ENCODE measurements at places on chromosomes 16 and 17.

- DNase-seq, result no peak
Measured at GRCh38 chr17:35344262-35344661, 29.2 kb downstream of the SLFN11 start.

- DNase-seq, result no peak
Measured at GRCh38 chr16:27725236-27726000, 175.5 kb downstream of the KATNIP start.

DNA sequence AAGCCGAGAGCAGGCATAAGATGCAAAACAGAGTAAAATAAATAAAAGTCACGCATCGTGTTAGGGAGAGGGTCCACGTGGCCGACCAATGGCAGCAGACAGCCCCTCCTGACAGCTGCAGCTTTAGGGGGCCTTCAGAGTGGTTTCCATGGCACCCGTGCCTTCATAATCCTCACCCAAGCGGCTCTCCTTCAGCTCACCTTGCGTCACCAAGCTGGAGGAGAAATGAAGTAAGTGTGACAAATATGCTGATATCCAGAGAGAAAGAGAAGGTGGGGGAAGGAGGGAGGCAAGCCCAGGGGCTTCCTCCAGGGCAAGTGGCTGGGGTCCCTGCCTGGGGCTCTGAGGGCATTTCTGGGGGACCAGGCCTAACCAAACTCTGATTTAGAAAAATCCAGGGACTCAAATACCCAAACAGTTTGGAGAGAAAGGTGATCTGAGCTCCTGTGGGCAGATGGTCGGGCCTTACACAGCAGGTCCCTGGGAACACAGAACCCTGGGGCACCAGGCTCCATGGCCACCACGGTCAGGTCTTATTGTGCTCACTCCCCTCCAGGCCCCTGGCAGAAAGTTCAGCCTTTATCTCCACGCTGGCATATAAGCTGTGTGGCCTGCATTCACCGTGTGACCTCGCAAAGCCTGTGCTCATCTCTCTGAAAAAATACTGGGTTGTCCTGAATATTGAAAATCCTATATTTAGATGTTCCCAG is 80.7 kb upstream of the TNRC6C start:
- no peak for DNase-seq

GRCh38 chr17:67281743-67282142 is 36.7 kb upstream of the HELZ start:
- DNase-seq, result no peak

DNA sequence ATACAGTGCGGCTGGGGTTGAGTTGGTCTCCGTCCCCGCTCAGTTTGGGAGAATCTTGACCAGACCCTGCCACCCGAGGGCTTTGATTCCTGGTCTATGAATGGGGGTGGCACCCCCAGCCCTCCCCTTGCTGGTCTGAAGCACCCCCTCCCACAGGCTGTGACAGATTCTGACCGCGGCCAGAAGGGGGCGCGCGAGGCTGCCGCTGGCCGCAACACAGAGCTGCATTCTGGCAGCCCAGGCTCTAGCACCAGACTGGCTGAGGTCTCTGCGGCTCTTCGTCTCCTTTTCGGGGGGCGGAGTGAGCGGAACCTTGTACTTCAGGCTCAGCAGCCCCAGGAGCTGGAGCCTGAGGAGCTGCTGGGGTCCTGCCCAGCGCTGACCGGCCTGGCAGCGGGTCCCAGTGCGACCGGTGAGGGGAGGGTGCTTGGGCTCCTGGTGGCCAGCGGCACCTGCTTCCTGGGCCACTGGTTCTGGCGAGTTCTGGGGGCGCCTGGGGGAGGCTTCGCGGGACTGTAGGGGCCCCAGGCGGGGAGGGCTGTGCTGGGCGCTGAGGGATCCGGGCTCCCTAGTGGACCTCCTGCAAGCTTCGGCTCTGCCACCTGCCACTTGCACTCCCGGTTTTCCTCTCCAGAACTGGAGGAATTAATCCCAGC is 1011.6 kb downstream of the KCNJ18 start:
- DNase-seq, result peak; percentile 1

- DNase-seq, result no peak
Measured at GRCh38 chr16:10941127-10941933, 938 bp downstream of the DEXI start.

- no peak for DNase-seq
Measured at GRCh38 chr17:82380860-82381702, 9.5 kb downstream of the UTS2R start.

- no peak for DNase-seq
Measured at GRCh38 chr16:3665508-3665907, 11.0 kb downstream of the DNASE1 start.

DNA sequence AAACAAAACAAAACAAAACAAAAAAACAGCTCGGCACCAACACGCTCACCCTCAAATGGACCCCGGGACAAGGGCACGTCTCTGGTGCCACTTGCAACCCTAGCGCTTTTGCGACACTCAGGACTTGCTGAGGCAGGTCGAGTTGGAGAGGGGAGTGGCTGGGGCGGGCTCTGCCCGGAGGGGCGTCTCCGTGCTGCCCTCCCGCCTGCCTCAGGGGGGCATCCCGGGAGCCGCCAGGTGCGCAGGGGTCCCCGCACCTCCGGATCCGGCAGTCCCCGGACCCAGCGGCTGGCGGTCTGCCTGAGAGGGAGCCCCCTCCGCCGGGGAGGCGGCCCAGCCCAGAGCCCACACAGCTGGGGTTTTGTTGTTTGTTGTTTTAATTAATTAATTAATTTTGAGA is at the start of gene SLC52A1:
Gene SLC52A1, minus strand, starts transcription at position 112 of the 400 bp plus-strand sequence. CDS start 820 bp downstream, outside the sequence.
- DNase-seq, result no peak

GRCh38 chr17:62619417-62620155 is 7.9 kb upstream of the MRC2 start:
- no peak for DNase-seq

GRCh38 chr17:73770115-73770848 is 126.0 kb upstream of the SDK2 start:
- no peak for DNase-seq

DNA sequence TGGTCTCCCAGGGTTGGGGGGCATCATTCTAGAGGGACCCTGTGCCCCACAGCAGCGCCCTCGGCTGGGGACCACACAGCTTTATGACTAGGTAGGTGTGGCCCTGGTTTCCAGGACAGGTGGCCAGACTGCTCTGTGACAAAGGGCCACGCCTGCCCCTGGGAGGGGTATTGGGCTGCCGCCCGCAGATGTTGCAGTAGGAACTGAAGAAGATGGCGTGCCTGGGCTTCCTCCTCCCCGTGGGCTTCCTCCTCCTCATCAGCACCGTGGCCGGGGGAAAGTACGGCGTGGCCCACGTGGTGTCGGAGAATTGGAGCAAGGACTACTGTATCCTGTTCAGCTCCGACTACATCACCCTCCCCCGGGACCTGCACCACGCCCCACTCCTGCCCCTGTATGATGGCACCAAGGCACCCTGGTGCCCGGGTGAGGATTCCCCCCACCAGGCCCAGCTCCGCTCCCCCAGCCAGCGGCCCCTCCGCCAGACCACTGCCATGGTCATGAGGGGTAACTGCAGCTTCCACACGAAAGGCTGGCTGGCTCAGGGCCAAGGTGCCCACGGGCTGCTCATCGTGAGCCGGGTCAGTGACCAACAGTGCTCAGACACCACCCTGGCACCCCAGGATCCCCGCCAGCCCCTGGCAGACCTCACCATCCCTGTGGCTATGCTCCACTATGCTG is at the start of gene SPPL2C:
Gene SPPL2C, plus strand, starts transcription at position 187 of the 681 bp plus-strand sequence. Its CDS starts 26 bp downstream, at position 213.
- DNase-seq, result no peak

GRCh38 chr16:2246301-2246885 is 5.0 kb downstream of the ECI1 start:
- DNase-seq, result no peak

DNA sequence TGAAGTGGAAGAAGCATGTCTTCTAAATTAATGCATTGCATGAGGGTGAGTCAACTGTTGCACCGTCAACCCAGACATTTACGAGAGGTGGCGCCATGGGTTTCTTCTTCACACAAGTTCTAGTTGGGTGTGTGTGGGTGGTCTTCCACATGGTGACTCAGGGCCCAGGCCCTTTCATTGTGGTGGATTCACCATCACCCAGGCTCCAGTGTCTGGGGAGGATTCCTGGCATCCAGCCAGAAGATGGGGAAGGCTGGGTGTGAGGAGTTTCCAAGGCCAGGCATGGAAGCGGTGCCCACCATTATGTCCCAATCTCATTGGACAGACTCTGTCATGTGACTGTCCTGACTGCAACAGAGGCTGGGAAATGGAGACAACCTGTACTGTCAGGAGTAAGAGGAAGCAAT is 21.4 kb upstream of the JPH3 start:
- no peak for DNase-seq

GRCh38 chr17:43694081-43694870 is 32.6 kb upstream of the MEOX1 start:
- DNase-seq, result peak; percentile 85

- no peak for DNase-seq
Measured at GRCh38 chr16:84446084-84446483, 58.4 kb downstream of the MEAK7 start.

DNA sequence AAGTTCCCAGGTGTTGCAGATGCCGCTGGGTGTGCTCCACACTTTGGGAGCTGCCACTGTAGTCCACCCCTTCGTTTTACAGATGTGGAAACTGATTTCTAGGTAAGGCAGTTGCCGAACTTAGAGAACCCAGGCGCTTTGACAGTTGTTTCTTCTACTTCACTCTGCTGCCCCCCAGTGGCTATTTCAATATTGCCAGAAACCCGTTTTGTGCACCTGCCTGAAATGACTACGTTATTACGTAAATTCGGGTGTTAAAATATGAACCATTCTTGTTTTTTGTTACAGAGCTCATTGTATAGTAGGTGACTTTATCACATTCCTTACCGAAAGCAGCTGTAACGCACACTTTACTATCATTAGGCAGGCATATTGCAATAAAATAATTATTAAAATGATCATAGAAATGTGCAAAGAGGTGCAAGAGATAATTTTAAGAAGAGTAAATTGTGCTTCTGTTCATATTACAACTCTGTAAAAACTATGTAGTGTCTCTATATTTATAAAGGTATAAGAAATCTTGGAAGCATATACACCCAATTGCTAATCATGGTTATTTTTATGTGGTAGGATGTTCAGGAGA is 44.9 kb downstream of the OTOA start:
- peak; percentile 90 for DNase-seq

GRCh38 chr17:13631529-13631928 is 29.8 kb upstream of the HS3ST3A1 start:
- DNase-seq, result no peak

- no peak for DNase-seq
Measured at GRCh38 chr17:50303051-50303450, 28.8 kb downstream of the TMEM92 start.

DNA sequence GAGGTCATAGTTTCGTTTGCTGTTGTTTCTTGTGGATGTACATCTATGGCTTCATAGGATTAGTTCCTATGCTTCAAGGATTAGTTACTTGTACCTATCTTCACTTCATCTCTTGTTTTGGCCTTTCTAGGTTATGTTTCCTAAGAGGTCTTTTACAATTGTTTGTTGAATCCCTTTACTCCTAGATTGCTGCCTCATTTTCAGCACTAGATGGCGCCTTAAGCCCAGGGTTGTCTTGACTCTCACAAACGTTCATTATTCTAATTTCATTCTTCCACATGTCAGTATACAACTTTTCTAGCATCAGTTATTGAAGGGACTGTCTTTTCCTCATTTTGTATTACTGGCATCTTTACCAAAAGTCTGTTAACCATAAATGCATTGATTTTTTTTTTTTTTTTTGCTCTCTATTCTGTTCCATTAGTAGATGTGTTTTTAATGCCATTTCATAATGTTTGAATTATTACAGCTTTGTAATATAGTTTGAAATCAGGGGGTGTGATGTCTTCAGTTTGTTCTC is 45.0 kb upstream of the NACA2 start:
- DNase-seq, result peak; percentile 71

DNA sequence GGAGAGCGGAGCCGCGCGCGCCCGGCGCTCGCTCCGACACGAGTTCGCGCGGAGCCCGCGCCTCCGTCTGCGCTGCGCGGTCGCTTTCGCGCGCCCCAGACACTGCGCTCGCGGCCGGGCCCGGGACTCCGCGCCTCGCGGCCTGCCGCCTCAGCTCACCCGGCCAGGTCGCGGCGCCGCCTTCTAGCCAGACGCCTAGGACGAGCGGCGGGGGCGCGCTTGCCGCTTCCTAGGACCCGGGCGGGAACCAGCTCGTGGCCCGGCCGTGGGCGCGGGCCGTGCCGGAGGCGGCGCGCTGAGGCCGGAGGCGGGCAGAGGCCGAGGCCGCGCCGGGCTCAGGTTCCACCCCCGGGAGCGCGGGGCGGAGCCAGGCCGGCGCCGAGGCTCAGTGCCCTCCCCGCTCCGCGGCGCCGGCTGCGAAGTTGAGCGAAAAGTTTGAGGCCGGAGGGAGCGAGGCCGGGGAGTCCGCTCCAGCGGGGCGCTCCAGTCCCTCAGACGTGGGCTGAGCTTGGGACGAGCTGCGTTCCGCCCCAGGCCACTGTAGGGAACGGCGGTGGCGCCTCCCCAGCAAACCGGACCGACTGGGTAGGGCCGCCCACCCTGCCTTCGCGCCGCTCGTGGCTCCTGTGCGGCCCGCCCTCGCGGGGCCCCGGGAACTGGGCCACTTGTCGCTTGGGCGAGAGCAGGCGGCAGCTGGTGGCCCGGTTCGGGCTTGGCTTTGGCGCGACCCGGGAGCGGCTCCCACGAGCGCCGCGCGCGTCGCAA is at the start of gene SPHK1:
Gene SPHK1, plus strand, starts transcription at position 388 of the 765 bp plus-strand sequence. CDS start 1,036 bp downstream, outside the sequence.
- DNase-seq, result peak; percentile 84

DNA sequence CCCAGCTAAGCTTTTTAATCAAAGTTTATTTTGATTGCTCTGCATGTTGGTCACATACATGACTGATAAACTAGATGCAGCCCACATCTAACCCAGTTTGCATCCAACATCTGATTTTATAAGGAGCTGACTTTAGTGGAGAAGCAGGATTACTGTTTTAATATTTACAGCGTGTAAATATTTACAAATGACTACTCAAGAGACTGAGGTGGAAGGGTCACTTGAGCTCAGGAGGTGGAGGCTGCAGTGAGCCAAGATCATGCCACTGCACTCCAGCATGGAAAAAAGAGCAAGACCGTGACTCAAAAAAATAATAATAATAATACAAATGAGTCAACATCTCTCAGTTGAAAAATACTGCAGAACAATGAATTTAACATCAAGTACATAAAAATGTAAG is 50.8 kb downstream of the PARN start:
- DNase-seq, result no peak

DNA sequence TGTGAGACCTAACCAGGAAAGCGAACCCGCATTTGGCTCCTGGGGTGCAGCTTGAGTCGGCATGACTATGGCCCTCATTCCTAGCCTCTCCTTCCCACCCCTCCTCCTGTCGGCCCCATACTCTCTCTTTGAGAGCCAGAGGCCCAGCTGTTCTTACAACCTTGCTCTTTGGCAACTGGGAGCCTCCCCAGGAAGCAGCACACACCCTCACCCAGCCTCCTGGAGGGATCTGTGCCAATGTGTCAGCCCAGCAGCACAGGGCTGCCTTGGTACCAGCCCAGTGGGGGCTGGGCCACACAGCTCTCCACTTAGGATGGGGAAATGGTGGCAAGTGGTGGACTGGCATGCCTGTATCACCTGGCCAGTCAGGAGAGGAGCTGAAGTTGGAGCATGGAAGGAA is 70.3 kb upstream of the LGALS9 start:
- no peak for DNase-seq

DNA sequence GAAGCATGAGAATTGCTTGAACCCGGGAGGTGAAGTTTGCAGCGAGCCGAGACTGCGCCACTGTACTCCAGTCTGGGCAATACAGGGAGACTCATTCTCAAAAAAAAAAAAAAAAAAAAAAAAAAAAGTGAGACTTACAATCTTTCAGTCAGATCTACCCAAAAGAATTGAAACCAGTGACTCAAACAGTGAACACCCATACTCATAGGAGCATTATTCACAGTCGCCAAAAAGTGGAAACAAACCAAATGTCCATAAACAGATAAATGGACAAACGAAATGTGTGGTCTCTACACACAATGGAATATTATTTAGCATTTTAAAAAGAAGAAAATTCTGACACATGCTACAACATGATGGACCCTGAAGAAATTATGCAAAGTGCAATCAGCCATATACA is 9.1 kb upstream of the SCNN1B start:
- DNase-seq, result peak; percentile 45

- DNase-seq, result no peak
Measured at GRCh38 chr16:58500430-58501241, 693 bp downstream of the NDRG4 start.

Measured in activated CD4-positive, alpha-beta T cell treated with anti-CD3 and anti-CD28 coated beads, Interleukin-2, Interleukin-6, amounts not matched to agents 100 ng/mL and 50 ng/mL, durations not matched to agents 16 hours and 8 hours (primary cell).